ENCODE measurements at places on chromosomes 6 and 20. TPM values are rescaled to one million over a fixed set of nuclear protein-coding genes. Genes with fewer than 3 reads are reported as not detected.

The TP53TG5 gene
- total RNA-seq, result not detected

The TSPO2 gene
- not detected for total RNA-seq

The VWA7 gene
- 9.5 TPM for total RNA-seq

The LY6G6F gene
- total RNA-seq, result not detected

Data from progenitor cell of endocrine pancreas (in vitro differentiated cells).